ENCODE measurements at places on chromosomes 16 and 17. TPM values are rescaled to one million over a fixed set of nuclear protein-coding genes. Genes with fewer than 3 reads are reported as not detected.

DNA sequence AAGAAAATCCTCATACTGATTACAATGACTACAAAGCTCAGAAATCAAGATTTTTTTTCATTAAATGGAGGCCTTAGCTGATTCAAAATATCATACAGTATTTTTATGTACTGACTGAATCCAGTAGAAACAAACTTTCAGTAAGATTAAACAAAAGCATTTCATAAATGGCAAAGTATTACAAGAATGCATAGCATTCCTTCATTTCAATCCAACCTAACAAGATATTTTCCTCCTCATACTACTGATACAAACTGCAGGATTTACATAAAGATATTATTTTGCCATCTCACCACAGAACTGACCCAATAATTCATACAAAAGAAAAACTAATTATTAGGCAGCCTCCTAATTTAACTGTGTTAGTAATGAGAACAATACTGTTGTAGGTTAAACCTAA lies 6.2 kb upstream of the KANSL1 start:
- H3K27ac ChIP-seq = no peak overlapping the region
- H3K27me3 ChIP-seq = no peaks in the 10 kb centered on the region
- H3K4me3 ChIP-seq = no peak overlapping the region

- no peak for DNase-seq
- H3K27ac ChIP-seq = no peak overlapping the region
- no peaks in the 10 kb centered on the region for H3K36me3 ChIP-seq
- peaks cover 13% of the 10 kb centered on the region for H3K4me1 ChIP-seq
- H3K4me3 ChIP-seq = no peak overlapping the region
- no peaks in the 10 kb centered on the region for H3K27me3 ChIP-seq
Observed at GRCh38 chr17:42944211-42944610, 20.0 kb downstream of the AARSD1 start.

Gene IL34
- 2.9 TPM for total RNA-seq

DNA sequence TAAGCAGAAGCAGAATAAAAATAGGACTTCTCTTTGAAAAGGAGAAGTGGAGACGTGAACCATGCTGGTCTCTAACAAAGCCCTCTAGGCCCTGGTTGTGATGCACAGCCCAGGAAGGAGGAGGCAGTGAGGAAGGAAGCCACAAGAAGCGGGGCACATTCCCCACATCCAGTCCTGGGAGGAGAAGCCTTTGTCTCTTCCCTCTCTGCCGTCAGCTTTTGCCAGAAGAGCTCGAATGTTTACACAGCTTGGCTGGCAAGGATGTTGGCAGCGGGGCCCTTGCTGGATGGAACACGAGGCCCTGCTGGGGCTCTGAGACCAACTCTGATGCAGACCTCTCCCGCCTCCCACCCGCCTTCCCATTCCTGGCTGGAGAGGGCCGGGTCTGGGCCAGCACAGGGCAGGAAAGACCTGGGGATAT lies 91.3 kb downstream of the MAF start:
- peak; percentile 87 for DNase-seq
- H3K4me1 ChIP-seq = no peaks in the 10 kb centered on the region
- no peaks in the 10 kb centered on the region for H3K36me3 ChIP-seq
- H3K27me3 ChIP-seq = no peaks in the 10 kb centered on the region
- H3K27ac ChIP-seq = no peak overlapping the region

DNA sequence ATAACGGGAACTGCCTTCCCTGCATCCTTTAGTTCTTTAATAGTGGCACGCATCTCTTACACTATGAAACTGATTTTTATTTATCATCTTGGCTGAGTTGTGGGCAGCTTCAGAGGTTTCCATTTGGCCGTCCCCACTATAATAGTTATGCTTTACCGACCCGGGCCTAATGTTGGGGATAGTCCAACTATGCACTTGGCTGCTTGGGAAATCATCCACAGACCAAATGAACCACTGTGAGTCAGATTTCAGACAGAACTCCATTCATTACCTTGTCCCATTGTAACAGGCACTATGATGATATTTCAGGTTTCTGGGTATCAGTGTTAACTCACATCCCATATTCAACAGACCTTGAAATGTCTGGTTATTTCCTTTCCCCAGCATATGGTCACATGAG lies 6.1 kb upstream of the SLFN5 start:
- H3K4me3 ChIP-seq = no peak overlapping the region
- H3K27me3 ChIP-seq = no peaks in the 10 kb centered on the region
- no peak overlapping the region for H3K27ac ChIP-seq
- H3K4me1 ChIP-seq = peaks cover 2% of the 10 kb centered on the region

GRCh38 chr16:84313921-84314320 lies 19.2 kb downstream of the WFDC1 start:
- H3K27ac ChIP-seq = no peak overlapping the region
- H3K27me3 ChIP-seq = no peaks in the 10 kb centered on the region
- H3K4me3 ChIP-seq = no peak overlapping the region
- no peaks in the 10 kb centered on the region for H3K36me3 ChIP-seq
- no peak for DNase-seq

Gene G6PC1
- not detected for total RNA-seq

- no peak overlapping the region for H3K27ac ChIP-seq
- no peaks in the 10 kb centered on the region for H3K36me3 ChIP-seq
- no peak for DNase-seq
- H3K4me3 ChIP-seq = no peak overlapping the region
Observed at GRCh38 chr17:49218941-49219913, 8.7 kb downstream of the ABI3 start.

Gene PIGW
- total RNA-seq = 6.4 TPM

Gene IRX3
- 33.2 TPM for total RNA-seq

Gene CHRNE
- 0.64 TPM for total RNA-seq

DNA sequence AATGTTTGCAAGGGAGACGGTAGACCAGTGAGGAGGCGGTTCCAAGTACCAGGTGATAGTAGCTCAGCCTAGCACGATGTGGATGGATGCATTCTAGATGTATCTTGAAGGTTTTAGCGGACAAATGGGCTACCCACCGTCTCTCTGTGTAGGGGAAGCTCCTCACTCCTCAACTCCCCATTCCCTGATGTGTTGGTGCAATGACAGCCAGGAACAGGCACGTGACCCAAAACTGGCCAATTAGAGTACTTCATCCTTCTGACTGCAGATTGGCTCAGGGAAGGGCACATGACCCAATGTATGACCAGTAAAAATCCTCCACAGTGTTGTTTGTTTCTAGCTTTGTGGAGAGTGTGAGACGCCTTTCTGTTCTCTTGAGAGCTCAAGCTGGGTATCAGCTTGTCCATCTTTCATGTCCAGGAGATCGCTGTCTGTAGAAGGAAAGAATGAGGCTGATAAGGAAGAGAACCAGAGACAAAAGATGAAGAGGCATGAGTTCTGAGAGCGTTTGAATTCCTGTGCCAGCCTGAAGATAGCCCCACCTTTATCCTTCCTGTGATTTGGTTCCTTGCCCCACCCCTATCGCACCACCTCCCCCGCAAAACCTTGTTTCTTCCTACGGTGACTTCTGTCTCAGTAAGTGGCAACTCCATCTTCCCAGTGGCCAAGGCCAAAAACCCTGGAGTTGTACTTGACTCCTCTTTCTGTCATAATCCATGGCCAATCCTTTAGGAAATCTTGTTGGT lies 2.3 kb upstream of the BORCS6 start:
- H3K4me3 ChIP-seq = peak overlapping the region; percentile 11
- H3K36me3 ChIP-seq = no peaks in the 10 kb centered on the region
- peaks cover 14% of the 10 kb centered on the region for H3K4me1 ChIP-seq
- H3K27ac ChIP-seq = peak overlapping the region; percentile 41
- peak; percentile 68 for DNase-seq

- no peak for DNase-seq
- no peak overlapping the region for H3K4me3 ChIP-seq
- no peak overlapping the region for H3K27ac ChIP-seq
Observed at GRCh38 chr16:57146735-57147134, 39.1 kb downstream of the PSME3IP1 start.

- H3K27me3 ChIP-seq = no peaks in the 10 kb centered on the region
- H3K27ac ChIP-seq = no peak overlapping the region
- no peak for DNase-seq
Observed at GRCh38 chr17:8628172-8628571, 2.4 kb downstream of the MYH10 start.

DNA sequence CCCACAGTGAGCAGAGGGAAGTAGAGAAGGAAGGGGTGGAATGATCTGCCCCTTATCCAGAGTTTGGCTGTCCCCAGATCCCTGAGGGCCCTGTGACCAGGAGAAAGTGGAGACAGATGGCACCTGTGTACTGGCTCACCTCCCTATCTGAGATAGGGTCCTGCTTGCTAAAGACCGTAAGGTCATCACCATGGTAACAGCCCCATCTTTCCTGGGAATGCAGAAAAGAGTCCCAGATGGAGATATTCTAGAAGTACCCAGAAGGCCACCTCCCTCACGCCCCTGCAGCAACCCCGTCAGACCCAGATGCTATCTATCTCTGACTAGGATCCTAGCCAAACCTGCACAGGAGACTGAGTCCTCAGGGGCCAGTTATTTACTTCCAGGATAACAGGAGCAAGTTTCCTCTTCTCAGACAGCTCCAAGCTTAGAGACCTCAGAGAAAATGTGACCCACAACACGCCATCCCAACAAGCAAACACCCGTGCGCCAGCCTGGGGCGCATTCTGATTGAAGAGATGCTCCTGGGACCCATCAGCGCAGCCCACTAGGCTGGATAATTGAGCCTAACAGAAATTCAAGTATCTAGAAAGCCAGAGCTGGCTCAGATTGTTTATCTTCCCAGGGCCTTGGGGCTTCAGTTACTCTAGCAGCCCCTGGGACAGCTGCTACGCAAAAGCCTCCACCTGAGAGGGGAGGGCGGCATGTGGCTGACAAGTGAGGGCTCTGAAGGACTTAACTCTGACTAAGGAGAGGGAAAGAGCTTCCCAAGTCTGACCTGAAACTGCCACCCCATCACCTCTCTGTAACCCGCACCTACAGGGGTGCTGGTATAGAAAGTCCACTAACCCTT lies 1.9 kb downstream of the ORMDL3 start:
- peaks cover 3% of the 10 kb centered on the region for H3K4me1 ChIP-seq
- no peak for DNase-seq
- H3K27me3 ChIP-seq = no peaks in the 10 kb centered on the region
- H3K36me3 ChIP-seq = peaks cover 24% of the 10 kb centered on the region
- no peak overlapping the region for H3K27ac ChIP-seq

- DNase-seq = no peak
- no peaks in the 10 kb centered on the region for H3K36me3 ChIP-seq
- no peaks in the 10 kb centered on the region for H3K4me1 ChIP-seq
- no peak overlapping the region for H3K27ac ChIP-seq
- no peak overlapping the region for H3K4me3 ChIP-seq
- no peaks in the 10 kb centered on the region for H3K27me3 ChIP-seq
Observed at GRCh38 chr16:70805787-70806186, 4.8 kb upstream of the VAC14 start.

Gene PIK3R6
- 2.6 TPM for total RNA-seq

Gene HBA2
- 15.5 TPM for total RNA-seq

Gene ZNF689
- total RNA-seq = 17.8 TPM

DNA sequence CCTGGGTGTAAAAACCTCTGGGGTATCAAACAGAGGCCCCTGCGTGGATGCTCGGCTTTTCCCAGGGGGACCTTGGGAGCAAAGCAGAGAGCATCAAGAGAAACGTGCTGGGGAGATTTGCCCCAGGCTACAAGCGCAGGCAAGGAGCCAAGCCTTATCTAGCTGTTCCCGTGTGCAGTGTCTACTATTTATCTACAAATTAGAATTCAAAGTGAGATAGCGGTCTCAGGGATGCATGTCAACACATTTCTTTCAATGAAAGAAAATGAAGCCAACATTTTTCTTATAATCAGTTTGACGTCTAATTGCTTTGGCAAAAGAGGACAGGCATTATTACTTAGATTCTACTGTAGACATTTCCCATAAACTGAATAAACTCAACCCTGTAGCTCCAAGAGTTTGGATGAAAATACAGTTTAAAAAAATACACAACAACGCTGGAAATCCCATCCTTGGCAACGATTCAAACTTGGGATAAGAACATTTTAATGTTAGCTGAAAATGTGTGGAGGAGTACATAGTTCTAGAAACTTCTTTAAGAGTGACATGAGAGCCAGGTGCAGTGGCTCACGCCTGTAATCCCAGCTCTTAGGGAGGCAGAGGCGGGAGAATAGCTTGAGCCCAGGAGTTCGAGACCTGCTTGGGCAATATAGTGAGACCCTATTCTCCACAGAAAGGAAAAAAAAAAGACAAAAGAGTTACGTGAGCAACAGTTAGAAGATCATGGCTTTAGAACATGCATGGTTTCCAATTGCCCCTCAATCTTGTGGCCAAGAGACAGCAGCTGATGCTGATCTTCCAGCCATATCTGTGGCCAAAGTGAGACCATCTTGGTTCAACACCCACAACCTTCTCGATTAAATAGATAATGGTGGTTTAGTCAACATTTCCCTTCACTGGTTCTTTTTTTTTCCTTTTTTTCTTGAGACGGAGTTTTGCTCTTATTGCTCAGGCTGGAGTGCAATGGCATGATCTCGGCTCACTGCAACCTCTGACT lies 7.2 kb downstream of the SPNS3 start:
- no peaks in the 10 kb centered on the region for H3K4me1 ChIP-seq
- no peaks in the 10 kb centered on the region for H3K36me3 ChIP-seq
- H3K4me3 ChIP-seq = no peak overlapping the region
- no peaks in the 10 kb centered on the region for H3K27me3 ChIP-seq
- DNase-seq = no peak

Gene PRR15L
- 19.9 TPM for total RNA-seq

Gene EPOP
- total RNA-seq = 4.1 TPM

GRCh38 chr17:7846765-7847661 lies 7.9 kb upstream of the TMEM88 start:
- no peak for DNase-seq
- H3K36me3 ChIP-seq = peaks cover 23% of the 10 kb centered on the region
- H3K4me1 ChIP-seq = peaks cover 11% of the 10 kb centered on the region

DNA sequence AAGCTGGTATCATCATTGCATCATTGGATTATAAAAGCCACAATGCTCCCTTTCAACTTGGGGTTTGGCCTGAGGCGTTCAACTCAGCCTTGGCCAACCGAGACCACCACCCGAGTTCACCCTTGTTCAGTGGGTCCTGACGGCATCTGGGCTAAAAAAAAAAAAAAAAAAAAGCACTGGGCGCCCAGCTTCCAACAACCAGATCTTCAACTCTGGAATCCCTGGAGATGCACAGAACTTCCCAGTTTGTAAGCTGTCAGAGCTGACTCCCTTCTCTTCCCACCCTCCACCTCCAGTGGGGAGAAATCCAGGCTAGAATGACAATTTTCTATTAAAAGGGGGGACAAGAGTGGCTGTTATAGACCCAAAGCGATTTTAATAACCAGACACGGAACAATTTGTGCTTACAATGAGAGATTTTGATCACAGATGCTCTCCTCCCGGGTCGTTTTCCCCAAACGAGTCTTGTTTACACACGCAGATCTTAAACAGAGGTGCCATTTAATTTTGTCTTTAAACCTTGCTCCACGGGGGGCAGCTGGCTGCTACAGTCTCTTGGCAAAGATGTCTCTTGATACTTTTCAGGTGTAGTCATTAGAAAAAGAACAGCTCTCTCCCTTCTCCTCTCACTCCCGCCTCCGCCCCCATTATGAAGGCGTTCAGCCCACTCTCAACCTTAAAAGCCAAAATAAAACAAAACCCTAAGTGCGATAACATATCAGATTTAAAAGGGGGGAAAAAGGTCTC lies 26.9 kb downstream of the GPRC5B start:
- DNase-seq = no peak
- no peaks in the 10 kb centered on the region for H3K4me1 ChIP-seq
- H3K4me3 ChIP-seq = no peak overlapping the region
- H3K27ac ChIP-seq = no peak overlapping the region
- no peaks in the 10 kb centered on the region for H3K27me3 ChIP-seq
- H3K36me3 ChIP-seq = no peaks in the 10 kb centered on the region
